ENCODE measurements at places on chromosomes 2 and 18. TPM values are rescaled to one million over a fixed set of nuclear protein-coding genes. Genes with fewer than 3 reads are reported as not detected.

Gene TMEM198
- total RNA-seq, result 0.62 TPM

Gene LIMS4
- total RNA-seq, result 0.60 TPM

Gene ANKRD30BL
- total RNA-seq, result not detected

Gene WBP1
- total RNA-seq, result 85.1 TPM

Gene KIF5C
- total RNA-seq, result 0.28 TPM

Gene NGEF
- total RNA-seq, result 13.0 TPM

Gene PARD6G
- 3.4 TPM for total RNA-seq

Gene C2orf72
- total RNA-seq, result 7.5 TPM

Gene SERPINB3
- total RNA-seq, result 0.06 TPM

Gene ASPRV1
- total RNA-seq, result 0.38 TPM

Gene CYP1B1
- 4.5 TPM for total RNA-seq

Gene ING5
- total RNA-seq, result 25.8 TPM
